ENCODE measurements at places on chromosomes 13 and 19.

- DNase-seq: no peak
Measured at GRCh38 chr13:77928909-77929308, 10.3 kb upstream of the EDNRB start.

- DNase-seq: no peak
Measured at GRCh38 chr13:58542530-58542929, 911.0 kb downstream of the PCDH17 start.

- DNase-seq: no peak
Measured at GRCh38 chr19:5891572-5891937, 12.0 kb downstream of the NDUFA11 start.

GRCh38 chr13:90493667-90494066 is 853.8 kb upstream of the MIR17HG start:
- no peak for DNase-seq

GRCh38 chr13:108342369-108343289 is 73.1 kb downstream of the TNFSF13B start:
- DNase-seq: no peak

GRCh38 chr19:7979011-7979410 is 26.4 kb downstream of the ELAVL1 start:
- DNase-seq: no peak

GRCh38 chr19:41530761-41531301 is 45.1 kb upstream of the CEACAM21 start:
- DNase-seq: no peak

DNA sequence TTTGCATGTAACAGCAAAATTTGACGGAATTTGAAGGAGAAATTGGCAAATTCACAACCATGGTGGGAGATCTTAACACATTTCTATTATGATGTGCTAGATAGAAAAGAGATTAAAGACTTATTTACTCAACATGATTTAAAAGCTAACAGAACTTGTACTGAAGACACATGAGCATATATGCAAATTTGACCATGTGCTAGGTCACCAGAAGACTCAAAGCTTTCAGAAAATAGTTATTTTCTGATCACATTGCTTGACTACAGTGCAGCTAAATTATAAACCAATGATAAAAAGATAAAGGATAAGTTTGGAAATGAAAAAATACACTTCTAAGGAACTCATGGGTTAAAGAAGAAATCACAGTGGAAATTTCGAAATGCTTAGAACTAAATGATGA is 9.1 kb downstream of the GPR183 start:
- DNase-seq: no peak

- DNase-seq: no peak
Measured at GRCh38 chr19:40023969-40024368, 27.1 kb downstream of the ZNF546 start.

DNA sequence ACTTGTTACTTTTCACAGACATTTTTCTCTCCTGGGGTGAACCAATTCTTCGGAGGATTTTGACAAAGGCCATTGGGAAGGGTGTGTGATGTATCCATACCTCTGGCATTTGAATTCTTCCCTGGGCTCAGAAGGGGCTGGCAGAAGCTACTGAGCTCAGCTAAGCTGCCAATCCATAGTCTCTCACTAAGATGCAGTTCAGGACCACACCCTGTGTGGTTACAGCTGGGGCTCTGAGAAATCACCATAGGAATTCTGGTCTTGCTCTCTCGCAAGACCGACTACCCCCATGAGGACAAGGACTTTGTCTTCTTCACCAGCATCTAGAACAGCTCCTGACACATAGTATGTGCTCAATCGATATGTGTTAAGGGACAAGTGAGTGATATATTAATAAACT is 6.0 kb downstream of the C13orf42 start:
- no peak for DNase-seq

- DNase-seq: peak; percentile 83
Measured at GRCh38 chr19:49019242-49019932, 2.5 kb upstream of the LHB start.

DNA sequence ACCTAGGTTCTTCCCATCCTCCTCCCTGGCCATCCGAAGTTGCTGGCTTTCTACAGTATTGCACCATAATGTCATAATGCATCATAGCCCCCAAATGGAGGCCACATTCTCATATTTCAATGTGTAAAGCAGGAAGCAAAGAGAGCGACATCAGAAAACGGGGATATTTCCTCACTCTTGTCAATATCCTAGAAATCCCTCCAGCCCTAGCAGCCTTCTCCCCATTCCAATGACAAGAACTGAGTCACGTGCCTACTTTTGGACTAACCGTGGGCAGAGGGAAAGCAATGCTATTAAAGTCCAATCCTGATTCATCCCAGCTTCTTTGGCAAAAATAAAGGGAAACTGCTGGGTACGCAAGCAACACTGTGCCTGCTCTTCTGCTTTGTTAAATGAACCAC is 4.3 kb upstream of the RAP2A start:
- DNase-seq: no peak
